ENCODE measurements at places on chromosomes 3 and 15.
A peak's percentile ranks its signal among the peaks of the same experiment; 100 is the strongest.

GRCh38 chr3:139718415-139718814 lies 40.6 kb upstream of the NMNAT3 start:
- DNase-seq, result no peak

GRCh38 chr3:112086076-112086854 lies at the start of gene C3orf52:
Gene C3orf52 (plus strand): TSS chr3:112086389. CDS start chr3:112086408, 19 bp downstream.
- DNase-seq, result peak; percentile 12

DNA sequence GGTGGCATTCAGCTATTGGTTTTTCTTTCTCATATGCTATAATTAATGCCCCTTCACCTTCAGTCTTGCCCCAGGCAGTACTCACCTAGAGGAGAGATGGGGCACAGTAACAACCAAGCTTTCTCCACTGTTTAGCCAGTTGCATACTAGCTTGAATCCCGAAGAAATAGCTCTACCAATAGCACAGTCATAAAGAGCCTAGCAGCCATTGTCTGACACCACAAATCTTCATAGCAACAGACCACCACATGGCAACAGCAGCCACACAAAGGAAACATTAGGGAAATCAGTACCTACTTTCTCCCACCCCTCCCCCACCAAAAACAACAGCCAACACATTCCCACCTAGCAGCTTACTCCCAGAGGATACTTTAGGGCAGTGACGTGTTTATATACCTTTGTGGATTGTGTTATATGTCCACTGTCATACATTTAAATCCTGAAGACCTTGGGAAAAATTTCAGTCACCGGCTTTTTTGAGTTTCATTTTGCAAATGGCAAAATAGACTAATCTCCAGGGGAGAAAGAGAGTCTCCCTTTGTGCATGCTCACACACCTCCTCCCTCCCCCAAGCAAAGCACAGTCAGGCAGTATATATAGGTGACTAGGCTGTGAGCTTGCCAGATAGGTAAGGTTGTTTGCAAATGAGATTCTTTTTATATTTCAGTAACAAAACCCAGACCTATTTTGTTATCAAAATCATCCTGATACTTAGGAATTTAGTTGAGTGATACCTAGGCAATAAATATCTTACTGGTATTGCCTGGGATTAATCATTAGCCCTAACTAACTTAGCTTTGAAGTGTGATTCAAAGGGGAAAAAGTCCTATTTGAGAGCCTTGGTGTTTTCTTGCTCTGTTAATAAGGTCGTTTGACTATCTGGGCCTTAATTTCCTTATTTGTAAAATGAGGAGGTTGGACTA lies 140.6 kb downstream of the RBPMS2 start:
- no peak for DNase-seq

GRCh38 chr15:93428807-93429351 lies 339.9 kb upstream of the RGMA start:
- DNase-seq, result no peak

- DNase-seq, result no peak
These were observed 51.9 kb upstream of the KLF13 start for GRCh38 chr15:31274496-31275330.

GRCh38 chr3:39387411-39387975 lies 4.3 kb downstream of the SLC25A38 start:
- DNase-seq, result no peak

- DNase-seq, result no peak
These were observed 631 bp upstream of the CNBP start for GRCh38 chr3:129184396-129184657.

DNA sequence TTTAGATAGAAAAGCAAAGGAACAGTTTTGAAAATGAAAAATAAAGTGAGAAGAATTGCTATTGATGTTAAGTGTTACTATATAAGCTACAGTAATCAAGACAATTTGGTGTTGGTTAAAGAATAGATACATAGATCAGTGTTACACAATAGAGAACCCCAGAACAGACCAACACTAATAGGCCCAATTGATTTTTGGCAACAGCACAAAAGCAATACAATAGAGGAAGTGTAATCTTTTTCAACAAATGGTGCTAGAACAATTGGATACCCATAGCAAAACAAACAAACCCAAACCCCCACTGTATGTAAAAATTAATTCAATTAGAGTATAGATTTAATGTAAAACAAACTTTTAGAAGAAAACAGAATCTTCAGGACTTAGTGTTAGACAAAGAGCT lies 61.8 kb downstream of the ATP11B start:
- DNase-seq, result no peak

- no peak for DNase-seq
These were observed 478 bp downstream of the BNC1 start for GRCh38 chr15:83283813-83284558.

- DNase-seq, result no peak
These were observed 271.2 kb downstream of the RBMS3 start for GRCh38 chr3:29552051-29552450.

GRCh38 chr3:171564748-171565480 lies 104.7 kb upstream of the TNIK start:
- no peak for DNase-seq

DNA sequence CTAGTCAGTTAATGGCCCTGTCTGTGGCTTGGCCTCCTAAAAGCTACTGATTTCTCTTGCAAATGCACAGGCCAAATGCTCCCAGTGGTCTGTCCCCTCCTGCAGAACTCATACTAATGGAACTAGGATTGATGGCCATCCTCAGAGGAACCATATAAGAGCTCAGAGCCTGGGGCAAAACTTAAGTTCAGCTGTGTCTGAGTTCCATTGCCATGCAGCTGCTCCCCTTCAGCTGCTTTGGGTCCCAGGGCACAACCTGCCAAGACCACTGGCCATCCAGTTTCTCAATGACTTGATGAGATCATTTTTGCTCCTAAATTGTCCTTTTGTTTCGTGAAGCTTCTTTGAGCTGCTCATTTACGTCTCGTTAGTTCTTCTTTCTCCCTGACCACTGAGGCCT lies 529.5 kb upstream of the TBL1XR1 start:
- DNase-seq, result no peak

GRCh38 chr15:62940093-62940754 lies 102.3 kb upstream of the TPM1 start:
- no peak for DNase-seq

- no peak for DNase-seq
These were observed 78.7 kb downstream of the LPP start for GRCh38 chr3:188232656-188233055.

DNA sequence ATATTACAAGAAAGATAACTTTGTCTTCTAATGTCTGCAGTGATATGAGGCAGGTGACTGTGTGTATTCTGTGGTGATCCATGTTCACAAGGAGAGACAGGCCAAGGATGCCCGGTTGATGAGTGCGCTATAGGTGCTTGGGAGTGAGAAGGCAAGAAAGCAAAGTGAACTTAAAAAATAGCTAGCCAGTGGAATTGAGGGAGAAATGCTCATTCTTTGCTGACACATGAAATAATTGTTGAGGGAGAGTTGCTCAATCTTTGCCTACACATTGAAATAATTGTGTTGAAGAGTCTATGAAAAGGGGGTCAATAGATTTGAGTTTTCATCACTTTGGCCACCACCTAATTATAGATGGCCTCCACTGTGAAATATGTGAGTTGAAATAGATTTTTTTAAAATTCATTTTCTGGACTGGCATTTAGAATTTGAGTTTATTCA lies 156.3 kb downstream of the LPP start:
- DNase-seq, result no peak

DNA sequence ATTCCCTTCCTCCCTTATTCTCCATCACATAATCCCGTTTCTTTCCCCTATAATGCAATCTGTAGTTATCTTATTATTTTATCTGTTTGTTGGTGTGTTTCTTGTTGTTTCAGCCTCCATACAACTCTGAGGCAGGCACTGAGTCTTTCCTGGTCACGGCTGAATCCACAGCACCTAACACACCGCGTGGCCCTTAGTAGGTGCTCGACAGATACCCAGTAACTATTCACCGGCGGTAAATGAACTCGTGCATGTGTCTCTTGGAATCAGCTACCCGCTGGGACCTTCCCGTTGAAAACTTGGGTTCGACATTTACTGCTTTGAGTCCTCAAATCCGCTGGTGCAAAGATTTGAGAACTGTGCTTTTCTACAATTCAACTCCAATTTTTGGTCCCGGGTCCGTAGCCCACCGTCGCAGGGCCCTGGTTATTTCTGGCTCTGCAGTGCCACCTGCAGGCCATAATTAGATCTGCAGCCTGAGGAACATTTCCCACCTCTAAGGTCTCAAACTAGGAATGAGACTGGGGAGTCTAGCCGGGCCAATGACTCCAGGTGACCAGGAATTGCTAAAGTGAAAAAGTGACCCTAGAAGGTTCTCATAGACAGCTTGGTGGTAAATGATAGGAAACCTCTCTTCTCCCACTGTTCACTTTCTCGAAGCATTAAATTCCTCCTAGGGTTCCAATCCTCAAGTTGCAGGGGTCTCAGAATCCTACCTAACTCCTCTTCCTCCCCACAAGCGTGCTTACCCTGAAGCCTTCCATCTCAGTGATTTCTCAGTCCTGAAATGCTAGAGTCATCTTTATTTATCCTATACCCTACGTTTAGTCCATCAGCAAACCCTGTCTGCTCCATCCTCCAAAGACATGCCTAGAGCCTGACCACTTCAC lies 40.0 kb upstream of the TRH start:
- no peak for DNase-seq

DNA sequence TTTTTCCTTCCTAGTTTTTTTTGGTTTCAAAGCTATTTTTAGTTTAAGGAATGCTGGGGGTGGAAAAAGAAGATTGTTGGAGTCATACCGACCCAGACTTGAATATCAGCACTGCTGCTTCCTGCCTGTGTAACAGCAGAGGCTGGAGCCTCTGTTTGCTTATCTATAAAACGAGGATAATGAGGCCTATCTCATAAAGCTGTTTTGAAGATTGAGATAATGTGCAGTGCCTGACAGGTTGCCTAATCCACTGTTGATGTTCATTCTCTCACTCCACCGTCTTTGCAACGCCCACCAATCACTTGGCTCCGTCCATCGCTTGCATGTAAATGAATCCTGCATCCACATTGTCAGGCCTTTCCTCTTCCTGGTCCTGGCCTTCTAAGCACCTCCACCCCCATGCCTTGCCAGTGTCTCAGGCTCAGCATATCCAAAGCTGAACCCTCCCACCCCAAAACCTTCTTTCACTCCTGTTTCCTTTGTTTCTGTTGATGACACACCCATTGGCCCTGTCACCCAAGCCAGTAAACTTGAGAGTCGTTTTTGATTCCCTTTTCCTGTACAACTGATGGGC lies 94.9 kb downstream of the MEX3B start:
- no peak for DNase-seq

DNA sequence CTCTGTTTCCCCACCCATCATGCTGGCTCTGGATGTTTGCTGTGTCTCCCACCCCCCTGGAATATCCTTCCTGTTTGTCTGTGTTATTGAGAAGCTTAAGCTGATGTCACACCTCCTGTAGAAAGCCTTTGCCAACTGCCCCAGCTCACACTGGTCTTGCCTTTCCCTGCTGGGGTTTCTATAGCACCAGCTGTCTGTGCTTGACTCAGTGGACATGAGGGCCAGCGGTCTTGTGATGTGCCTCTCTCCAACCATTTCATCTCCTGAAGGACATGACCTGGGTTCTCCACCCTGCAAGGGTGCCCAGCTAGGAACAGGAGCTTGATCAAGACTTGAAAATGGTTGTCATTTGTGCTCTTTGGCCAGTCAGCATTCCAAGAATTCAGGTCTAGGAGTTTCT lies 14.7 kb downstream of the TMEM40 start:
- no peak for DNase-seq

- no peak for DNase-seq
These were observed 11.9 kb upstream of the MUC20 start for GRCh38 chr3:195708626-195709481.

DNA sequence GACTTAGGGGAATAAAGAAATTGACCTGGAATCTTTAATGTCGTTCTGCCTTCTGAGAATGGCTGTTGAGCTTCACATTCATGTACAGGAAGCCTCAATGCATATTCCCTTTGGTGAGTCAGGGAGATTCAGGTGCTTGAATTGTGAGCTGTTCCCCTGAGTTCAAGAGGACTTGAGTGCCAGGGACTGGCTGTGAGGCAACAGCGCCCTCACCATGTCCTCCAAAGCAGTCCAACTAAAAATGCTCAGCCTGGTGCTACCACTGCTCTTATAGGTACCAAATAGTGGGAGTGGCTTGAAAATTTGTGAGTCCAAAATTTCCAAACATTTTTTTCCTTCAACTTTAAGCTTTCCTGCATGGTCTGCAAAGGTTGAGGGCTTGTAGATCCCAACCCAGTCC lies 54.1 kb downstream of the LEO1 start:
- DNase-seq, result no peak

GRCh38 chr15:54619180-54619579 lies 577.6 kb downstream of the RSL24D1 start:
- DNase-seq, result no peak

GRCh38 chr15:64904189-64904588 lies 7.5 kb upstream of the ANKDD1A start:
- DNase-seq, result no peak

- DNase-seq, result no peak
These were observed 377.3 kb downstream of the PDCD6IP start for GRCh38 chr3:34175636-34176176.

DNA sequence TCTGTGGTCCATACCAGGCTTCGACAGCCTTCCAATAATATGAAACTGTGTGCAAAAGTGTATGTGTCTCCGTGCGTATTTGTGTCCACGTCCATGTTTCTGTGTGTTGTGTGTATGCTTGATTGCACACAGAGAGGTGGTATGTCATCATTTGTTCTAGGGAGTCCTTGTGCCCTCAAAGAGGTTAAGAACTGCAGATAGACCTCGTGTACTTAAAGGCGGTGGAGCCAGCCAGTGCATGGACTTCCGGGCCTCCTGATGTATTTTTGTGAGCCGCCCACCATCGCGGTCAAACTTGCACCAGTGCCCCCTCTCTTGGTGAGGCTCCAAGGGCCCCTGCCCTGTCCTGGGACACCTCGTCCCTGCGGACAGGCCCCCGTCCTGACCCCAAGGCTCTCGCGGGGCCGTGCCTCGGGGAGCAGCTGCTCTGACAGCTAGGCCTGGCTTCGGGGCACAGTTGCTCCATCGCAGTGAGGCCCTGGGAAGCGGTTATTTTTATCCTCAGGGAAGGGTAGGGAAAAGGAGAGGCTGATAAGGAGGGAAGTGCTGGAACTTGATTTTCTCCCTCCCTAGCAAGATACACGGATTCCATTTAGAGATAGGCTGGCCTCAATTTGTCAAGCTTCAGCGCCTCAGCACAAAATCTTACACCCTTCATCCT lies 1.2 kb upstream of the RYK start:
- DNase-seq, result no peak
